Mesothelial cell of epicardium (in vitro differentiated cells): ENCODE measurements at places on chromosomes 12 and 14.

DNA sequence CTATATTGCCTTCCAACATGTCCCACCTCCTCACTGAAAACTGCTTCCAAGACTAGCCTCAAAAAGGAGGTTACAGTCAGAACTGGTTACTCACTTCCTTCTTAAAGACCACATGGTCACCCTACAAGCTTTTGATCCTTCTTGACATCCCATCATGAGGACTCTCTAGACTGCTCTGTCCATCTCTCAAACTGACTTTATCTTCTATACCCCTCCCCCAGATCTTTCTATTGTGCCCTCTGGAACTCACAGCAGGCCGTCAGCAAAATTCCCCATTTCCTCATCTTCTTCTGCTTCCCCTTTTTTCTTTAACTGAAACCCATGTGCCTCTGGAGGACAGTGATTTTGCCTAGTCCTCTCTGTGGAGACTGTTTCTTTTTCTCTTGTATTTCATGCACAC, 18.1 kb upstream of the IGF1 start:
- H3K4me3 ChIP-seq, result no peak overlapping the region
- no peak for DNase-seq
- no peak overlapping the region for H3K27ac ChIP-seq
- H3K4me1 ChIP-seq, result peaks cover 2% of the 10 kb centered on the region
- H3K27me3 ChIP-seq, result no peaks in the 10 kb centered on the region

DNA sequence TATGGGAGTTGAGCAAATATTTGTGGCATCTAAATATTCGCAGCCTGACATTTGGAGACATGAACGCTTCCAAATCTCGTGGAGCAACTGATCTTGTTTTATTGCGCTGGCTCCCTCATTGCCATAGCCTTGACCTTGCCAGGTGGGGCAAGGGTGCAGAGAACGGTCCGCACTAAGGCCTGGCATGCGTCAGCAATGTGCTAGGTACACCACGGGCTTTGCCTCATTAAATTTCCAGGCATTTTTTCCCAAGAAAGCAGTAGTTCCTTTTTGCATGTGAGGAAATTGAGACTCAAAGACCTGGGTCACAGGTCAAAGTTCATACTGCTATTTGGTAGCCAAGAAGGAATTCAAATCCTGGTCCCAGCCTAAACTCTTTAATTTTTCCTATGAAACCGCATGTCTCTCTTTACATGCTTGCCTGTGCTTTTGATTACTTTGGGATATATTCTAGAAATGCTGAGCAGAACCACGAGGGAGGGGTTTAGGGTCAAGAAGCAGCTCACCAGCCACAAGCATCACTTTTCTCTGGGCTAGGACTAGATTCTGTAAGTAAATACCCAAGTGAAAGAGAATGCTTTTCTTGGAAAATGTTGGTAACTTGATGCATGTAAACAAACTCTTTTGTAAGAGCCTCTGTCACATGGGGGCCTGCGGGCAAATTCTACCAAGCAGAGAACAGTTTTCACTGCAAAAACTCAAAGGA, 891.6 kb downstream of the VRK1 start:
- no peaks in the 10 kb centered on the region for H3K36me3 ChIP-seq
- no peak for DNase-seq
- peaks cover 7% of the 10 kb centered on the region for H3K27me3 ChIP-seq

DNA sequence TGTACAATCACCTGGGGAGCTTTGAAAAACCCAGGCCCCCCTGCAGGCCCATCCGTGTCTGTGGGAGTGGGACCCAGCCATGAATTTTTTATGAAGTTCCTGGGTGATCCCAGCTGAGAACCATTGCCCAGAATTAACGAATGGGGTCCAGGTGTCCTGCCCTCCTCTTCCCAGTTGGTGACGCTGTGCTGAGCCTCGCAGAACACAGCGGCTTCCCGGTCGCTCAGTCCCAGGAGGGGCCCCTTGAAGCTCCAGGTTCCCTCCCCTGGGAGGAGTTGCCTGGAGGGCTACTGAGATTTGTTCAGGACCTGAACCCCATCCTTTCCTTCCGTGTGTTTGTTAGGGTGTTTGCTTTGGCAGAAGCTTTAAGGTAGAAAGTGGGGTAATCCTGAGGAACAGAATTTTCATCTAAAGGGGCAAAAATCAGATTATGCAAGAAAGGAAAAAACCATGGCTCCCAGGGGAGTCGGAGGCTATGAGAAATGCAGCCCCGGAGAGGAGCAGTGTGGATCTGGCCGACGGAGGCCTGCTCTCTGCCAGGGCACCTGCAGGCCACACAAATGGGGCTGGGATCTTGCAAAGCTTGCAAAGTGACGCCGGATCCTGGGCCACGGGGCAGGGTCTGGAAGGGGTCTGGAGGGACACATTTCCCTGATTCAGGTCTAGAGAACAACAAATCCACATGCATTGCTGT, 164.7 kb upstream of the PRMT8 start:
- H3K4me3 ChIP-seq, result no peak overlapping the region
- no peaks in the 10 kb centered on the region for H3K36me3 ChIP-seq
- no peak overlapping the region for H3K27ac ChIP-seq
- DNase-seq, result no peak

DNA sequence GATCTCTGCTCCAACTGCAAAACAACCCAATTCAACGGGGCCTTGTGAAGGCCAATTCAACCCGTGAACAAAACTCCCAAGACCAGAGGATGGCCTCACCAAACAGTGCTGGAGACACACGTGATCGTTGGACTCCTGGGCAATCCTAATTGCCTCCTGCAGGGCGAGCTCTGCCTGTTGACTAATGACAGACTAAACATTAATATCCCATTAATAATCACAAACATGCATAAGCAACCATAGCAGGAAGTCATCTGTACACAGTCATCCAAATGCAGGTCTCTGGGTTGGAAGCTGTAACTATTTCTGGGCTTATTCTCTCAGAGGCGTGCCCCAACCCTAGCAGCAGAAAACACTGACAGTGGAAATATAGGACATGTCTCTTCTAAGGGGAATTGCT, 21.0 kb downstream of the ANAPC5 start:
- no peak for DNase-seq

GRCh38 chr12:43148691-43149090, 403.3 kb downstream of the ADAMTS20 start:
- no peak overlapping the region for H3K27ac ChIP-seq
- DNase-seq, result no peak
- H3K27me3 ChIP-seq, result no peaks in the 10 kb centered on the region
- H3K36me3 ChIP-seq, result no peaks in the 10 kb centered on the region

- peak; percentile 66 for DNase-seq
- peaks cover 38% of the 10 kb centered on the region for H3K27me3 ChIP-seq
- H3K4me1 ChIP-seq, result peaks cover 47% of the 10 kb centered on the region
- H3K4me3 ChIP-seq, result peak overlapping the region; percentile 77
- peak overlapping the region; percentile 92 for H3K27ac ChIP-seq
These were observed 3.3 kb downstream of the COL2A1 start for GRCh38 chr12:48000878-48001504.

DNA sequence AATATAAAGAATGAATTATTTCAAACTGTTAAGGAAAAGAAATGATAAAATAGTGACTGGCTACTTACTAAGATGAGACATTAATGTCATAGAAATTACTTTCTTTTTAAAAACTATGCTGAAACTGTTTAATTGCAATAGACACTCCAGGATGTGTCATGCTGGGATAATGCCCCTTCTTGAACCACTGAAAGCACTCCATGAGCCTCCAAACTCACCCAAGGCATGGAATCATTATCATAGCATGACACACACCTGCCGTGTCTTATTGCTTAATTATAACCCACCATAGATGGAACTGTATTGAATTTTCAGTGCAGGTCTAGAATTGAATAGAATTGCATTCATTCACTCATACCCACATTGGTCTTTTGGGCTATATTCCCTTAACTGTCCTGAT, 4.3 kb downstream of the MBIP start:
- no peak overlapping the region for H3K4me3 ChIP-seq
- DNase-seq, result no peak
- peaks cover 3% of the 10 kb centered on the region for H3K27me3 ChIP-seq
- H3K36me3 ChIP-seq, result peaks cover 3% of the 10 kb centered on the region

- H3K4me3 ChIP-seq, result no peak overlapping the region
- H3K36me3 ChIP-seq, result no peaks in the 10 kb centered on the region
- no peak overlapping the region for H3K27ac ChIP-seq
- no peak for DNase-seq
- no peaks in the 10 kb centered on the region for H3K4me1 ChIP-seq
These were observed 181.6 kb downstream of the GRIP1 start for GRCh38 chr12:66497008-66497897.

GRCh38 chr12:89245090-89245489, 107.2 kb downstream of the DUSP6 start:
- no peak overlapping the region for H3K27ac ChIP-seq
- peaks cover 23% of the 10 kb centered on the region for H3K4me1 ChIP-seq
- H3K27me3 ChIP-seq, result no peaks in the 10 kb centered on the region
- no peaks in the 10 kb centered on the region for H3K36me3 ChIP-seq
- no peak overlapping the region for H3K4me3 ChIP-seq
- no peak for DNase-seq

DNA sequence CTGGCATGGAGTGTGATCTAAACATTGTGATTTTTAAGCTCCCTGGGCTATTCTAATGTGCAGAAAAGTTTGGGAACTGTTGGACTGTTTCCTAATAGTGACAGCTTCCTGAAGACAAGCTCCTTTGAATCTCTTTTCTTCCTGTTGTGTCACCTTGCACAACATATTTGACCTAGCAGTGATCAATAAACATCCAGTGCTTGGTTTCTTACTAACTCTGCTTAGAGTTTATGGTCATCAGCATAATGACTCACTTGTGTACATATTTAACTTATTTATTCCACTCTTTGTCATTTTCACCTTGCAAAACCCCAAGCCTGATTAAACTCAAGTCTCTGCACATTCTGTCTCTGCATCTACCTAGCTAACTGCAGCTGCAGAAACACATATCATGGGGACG, 27.3 kb upstream of the TBC1D30 start:
- H3K4me1 ChIP-seq, result peaks cover 3% of the 10 kb centered on the region
- H3K27me3 ChIP-seq, result peaks cover 20% of the 10 kb centered on the region
- no peak for DNase-seq
- no peak overlapping the region for H3K27ac ChIP-seq
- no peak overlapping the region for H3K4me3 ChIP-seq

DNA sequence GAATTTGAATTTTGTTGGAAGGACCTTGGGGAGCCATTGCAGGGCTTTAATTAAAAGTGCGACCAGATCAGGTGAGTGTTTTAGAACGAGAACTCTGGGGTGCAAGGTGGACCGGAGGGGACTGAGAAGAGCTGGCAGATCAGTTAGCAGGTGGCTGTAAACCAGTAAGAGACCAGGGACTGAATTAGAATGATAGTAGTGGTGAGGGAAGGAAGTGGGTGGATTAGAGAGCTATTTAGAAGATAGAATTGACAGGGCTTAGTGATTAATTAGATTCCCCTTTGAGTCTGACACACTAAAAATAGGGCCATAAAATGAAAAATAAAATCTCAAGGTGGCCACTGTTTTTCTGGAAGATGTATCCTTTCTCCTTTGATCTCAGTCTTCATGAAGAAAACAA, 44.8 kb downstream of the PLXNC1 start:
- H3K4me3 ChIP-seq, result no peak overlapping the region
- H3K36me3 ChIP-seq, result peaks cover 1% of the 10 kb centered on the region
- no peaks in the 10 kb centered on the region for H3K4me1 ChIP-seq
- no peak overlapping the region for H3K27ac ChIP-seq

DNA sequence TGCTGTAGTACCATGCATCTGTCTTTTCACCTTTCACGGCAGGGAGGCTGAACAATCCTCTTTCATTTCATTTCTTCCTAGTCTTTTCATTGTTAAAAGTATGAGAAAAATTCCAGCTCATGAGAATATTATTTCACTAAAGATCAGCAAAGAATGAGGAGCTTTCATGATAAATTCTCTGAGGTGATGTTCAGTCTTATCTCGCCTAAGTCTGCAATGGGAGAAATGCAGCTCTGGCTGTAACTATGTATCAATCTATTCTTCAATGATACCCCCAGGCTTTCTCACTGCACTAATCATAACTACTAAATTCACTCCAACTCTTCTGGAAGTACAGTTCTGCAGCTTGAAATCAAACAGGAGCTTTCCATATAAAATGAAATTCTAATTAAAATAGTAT, 15.7 kb downstream of the FOXG1 start:
- H3K36me3 ChIP-seq, result no peaks in the 10 kb centered on the region
- no peak overlapping the region for H3K4me3 ChIP-seq
- DNase-seq, result no peak
- peaks cover 99% of the 10 kb centered on the region for H3K27me3 ChIP-seq
- H3K27ac ChIP-seq, result no peak overlapping the region
